IMR-90 (cell line): ENCODE measurements at places on chromosomes 5 and 9. TPM values are rescaled to one million over a fixed set of nuclear protein-coding genes. Genes with fewer than 3 reads are reported as not detected.

The CCL27 gene
- 0.17 and 0.26 TPM in 2 replicates for polyA plus RNA-seq

The FOXD4L4 gene
- polyA plus RNA-seq = not detected in 2 replicates

The SLC34A1 gene
- polyA plus RNA-seq = not detected in 2 replicates

The PTGES gene
- 6.3 TPM in 2 replicates for polyA plus RNA-seq

The TRIM7 gene
- 1.0 and 1.3 TPM in 2 replicates for polyA plus RNA-seq

The SLC36A2 gene
- not detected in 2 replicates for polyA plus RNA-seq

The TESK1 gene
- polyA plus RNA-seq = 21.0 and 22.9 TPM in 2 replicates

The CDX1 gene
- polyA plus RNA-seq = 0.22 and 0.24 TPM in 2 replicates

The CD14 gene
- polyA plus RNA-seq = 0.17 and 0.19 TPM in 2 replicates

The ELOVL7 gene
- not detected in 2 replicates for polyA plus RNA-seq

The CDH9 gene
- not detected in 2 replicates for polyA plus RNA-seq

The PCDHB12 gene
- 0.09 and 0.13 TPM in 2 replicates for polyA plus RNA-seq

The MARCOL gene
- not detected in 2 replicates for polyA plus RNA-seq

The SPACA9 gene
- polyA plus RNA-seq = 4.3 and 4.9 TPM in 2 replicates

The ZDHHC11 gene
- polyA plus RNA-seq = 1.6 and 1.7 TPM in 2 replicates

The FSD1L gene
- polyA plus RNA-seq = 0.80 and 1.4 TPM in 2 replicates

The C1QTNF2 gene
- 1.2 and 1.4 TPM in 2 replicates for polyA plus RNA-seq

The ERP44 gene
- polyA plus RNA-seq = 11.6 and 13.5 TPM in 2 replicates

The CCDC171 gene
- 0.33 and 0.63 TPM in 2 replicates for polyA plus RNA-seq

The STPG3 gene
- not detected in 2 replicates for polyA plus RNA-seq
